ENCODE measurements at places on chromosomes 1 and 21. TPM values are rescaled to one million over a fixed set of nuclear protein-coding genes. Genes with fewer than 3 reads are reported as not detected.

SLC44A3 gene
- polyA plus RNA-seq, result not detected

CLEC20A gene
- polyA plus RNA-seq, result not detected

GRCh38 chr1:24507405-24507804 lies 4.8 kb downstream of the RCAN3 start:
- DNase-seq, result no peak

DNA sequence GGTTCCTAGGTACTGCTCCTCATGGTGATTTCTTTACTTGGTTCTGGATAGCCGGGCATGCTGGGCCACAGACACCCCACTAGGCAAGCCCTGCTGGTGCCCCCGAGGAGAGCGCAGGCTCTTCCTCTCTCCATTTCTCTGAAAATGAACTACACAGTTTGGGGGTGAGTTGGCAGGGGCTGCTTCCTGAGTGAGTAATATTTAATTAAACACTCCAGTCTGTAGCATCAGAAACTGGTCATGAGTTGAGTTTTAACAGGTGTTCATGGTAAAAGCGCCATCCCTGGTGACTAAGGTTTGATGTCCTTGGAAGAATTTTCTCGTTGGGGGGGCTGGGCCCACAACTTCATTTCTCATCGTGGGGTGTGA lies 1.7 kb downstream of the SPSB1 start:
- peak; percentile 54 for DNase-seq

GRCh38 chr1:162996261-162996660 lies 72.9 kb upstream of the RGS4 start:
- no peak for DNase-seq

- no peak for DNase-seq
Measured at GRCh38 chr1:94863919-94864318, 43.8 kb downstream of the SLC44A3 start.
